ENCODE measurements at places on chromosomes 1 and 21. TPM values are rescaled to one million over a fixed set of nuclear protein-coding genes. Genes with fewer than 3 reads are reported as not detected.

The CRYAA gene
- total RNA-seq = not detected

The BPNT1 gene
- 25.1 TPM for total RNA-seq

The ZC3H12A gene
- 9.2 TPM for total RNA-seq

The DCDC2B gene
- not detected for total RNA-seq

The PRAMEF33 gene
- total RNA-seq = not detected

DNA sequence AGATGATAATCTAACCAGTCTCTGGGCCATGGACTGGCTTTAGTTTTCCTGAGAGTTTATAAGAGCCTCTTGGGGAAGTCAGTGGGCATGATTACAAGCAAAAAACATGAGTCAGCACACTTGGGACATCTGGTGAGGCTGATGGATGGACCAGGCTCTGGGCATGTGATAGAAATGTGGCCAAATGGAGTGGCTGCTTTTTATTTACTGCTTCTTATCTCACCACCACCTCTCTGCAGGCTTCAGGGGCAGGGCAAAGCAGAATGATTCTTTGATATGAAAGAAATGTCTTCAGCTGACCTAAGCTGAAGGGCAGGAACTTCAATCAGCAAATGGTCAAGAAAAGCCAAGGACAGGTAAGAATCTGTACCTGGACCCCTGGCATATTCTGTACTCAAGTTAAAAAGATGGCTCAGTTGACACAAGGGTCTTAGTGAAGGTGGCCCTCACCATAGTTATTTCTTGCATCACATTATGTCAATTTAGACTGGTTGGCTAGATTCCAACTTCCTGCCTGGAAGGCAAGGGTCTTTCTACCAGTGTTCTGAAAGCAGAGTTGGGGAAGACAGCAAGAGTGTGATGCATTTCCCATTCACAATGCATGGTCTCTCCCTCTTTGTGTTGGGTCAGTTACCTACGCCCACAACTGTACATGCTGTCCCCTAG, 162.8 kb downstream of the FASLG start:
- peaks cover 40% of the 10 kb centered on the region for H3K4me1 ChIP-seq
- DNase-seq = peak; percentile 65
- no peaks in the 10 kb centered on the region for H3K36me3 ChIP-seq
- no peaks in the 10 kb centered on the region for H3K27me3 ChIP-seq

- no peak for DNase-seq
- no peaks in the 10 kb centered on the region for H3K36me3 ChIP-seq
- H3K27ac ChIP-seq = no peak overlapping the region
- H3K27me3 ChIP-seq = peaks cover 65% of the 10 kb centered on the region
- H3K4me1 ChIP-seq = no peaks in the 10 kb centered on the region
Observed at GRCh38 chr1:160400646-160401486, 502 bp downstream of the VANGL2 start.

GRCh38 chr21:41600116-41600515, 92.2 kb upstream of the TMPRSS2 start:
- H3K27me3 ChIP-seq = peaks cover 6% of the 10 kb centered on the region
- no peaks in the 10 kb centered on the region for H3K36me3 ChIP-seq
- no peak for DNase-seq
- no peak overlapping the region for H3K27ac ChIP-seq
- no peak overlapping the region for H3K4me3 ChIP-seq
- H3K4me1 ChIP-seq = no peaks in the 10 kb centered on the region

DNA sequence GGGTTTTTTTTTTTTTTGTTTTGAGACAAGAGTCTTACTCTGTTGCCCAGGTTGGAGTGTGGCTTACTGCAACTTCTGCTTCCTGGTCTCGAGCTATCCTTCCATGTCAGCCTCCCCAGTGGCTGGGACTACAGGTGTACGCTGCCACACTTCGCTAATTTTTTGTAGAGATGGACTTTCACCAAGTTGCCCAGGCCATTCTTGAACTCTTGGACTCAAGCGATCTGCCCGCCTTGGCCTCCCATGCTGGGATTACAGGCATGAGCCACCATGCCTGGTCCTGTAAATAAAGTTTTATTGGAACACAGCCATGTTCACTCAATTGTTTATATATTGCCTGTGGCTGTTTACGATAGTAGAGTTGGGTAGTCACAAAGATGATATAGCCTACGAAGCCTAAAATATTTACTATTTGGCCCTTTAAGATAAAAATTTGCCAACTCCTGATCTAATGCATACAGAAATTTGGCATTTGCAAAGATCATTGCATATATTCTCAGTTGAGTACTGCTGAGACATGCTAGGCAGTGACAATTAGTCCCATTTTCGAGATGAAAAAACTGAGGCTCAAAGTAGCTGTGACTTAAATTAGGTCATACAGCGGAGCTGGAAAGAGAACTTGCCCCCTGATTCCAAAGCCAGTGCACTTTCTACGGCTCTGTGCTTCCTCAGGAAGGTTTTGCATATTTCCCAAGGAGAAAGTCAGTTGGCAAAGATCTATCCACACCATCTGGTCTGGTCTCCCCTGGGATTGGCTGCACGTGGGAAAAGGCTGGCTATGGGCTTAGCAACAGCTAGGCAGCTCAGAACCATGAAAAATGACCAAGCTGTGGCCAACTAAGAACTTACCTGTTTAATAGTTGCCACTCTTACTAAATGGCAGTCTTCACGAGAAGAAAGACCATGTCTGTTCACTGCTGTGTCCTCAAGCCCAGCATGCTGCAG, 19.4 kb downstream of the MECR start:
- DNase-seq = peak; percentile 19
- no peak overlapping the region for H3K27ac ChIP-seq
- H3K36me3 ChIP-seq = peaks cover 11% of the 10 kb centered on the region

DNA sequence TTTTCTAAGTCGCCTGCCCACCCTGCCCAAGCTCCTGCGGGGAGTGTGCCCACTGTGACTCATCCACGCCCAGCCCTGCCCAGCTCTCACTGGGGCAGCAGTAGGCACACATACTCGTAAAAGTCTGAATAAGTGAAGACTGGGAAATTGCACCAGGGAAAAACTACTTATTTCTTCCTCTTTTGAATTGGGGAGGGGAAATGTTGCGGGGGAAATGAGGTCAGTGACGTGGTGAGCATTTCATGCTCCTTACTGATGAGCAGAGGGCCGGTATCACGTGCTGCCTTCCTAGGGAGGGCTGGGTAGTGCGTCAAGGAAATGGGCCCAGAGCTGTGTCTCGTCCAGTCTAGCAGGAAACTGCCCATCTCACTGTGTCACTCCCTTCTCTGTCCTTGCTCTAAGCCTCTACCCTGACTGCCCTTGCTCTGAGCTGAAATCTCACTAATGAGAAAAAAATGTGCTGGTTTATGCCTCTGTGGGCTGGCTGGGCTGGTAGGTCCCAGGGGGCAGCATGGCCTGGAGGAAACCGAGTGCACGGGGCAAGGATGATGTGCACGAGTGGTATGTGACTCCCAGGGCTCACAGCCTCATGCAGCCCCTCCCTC, 13.5 kb upstream of the TNFRSF1B start:
- H3K36me3 ChIP-seq = no peaks in the 10 kb centered on the region
- no peaks in the 10 kb centered on the region for H3K27me3 ChIP-seq
- peak overlapping the region; percentile 77 for H3K27ac ChIP-seq
- H3K4me1 ChIP-seq = peaks cover 15% of the 10 kb centered on the region

- H3K27ac ChIP-seq = no peak overlapping the region
- H3K4me1 ChIP-seq = no peaks in the 10 kb centered on the region
- DNase-seq = no peak
- H3K27me3 ChIP-seq = no peaks in the 10 kb centered on the region
- H3K36me3 ChIP-seq = no peaks in the 10 kb centered on the region
Observed at GRCh38 chr21:31176725-31177124, 138.4 kb upstream of the KRTAP19-8 start.

- no peaks in the 10 kb centered on the region for H3K27me3 ChIP-seq
- no peak overlapping the region for H3K27ac ChIP-seq
- no peak for DNase-seq
- peaks cover 23% of the 10 kb centered on the region for H3K4me1 ChIP-seq
Observed at GRCh38 chr1:88700425-88701013, 16.4 kb downstream of the PKN2 start.

DNA sequence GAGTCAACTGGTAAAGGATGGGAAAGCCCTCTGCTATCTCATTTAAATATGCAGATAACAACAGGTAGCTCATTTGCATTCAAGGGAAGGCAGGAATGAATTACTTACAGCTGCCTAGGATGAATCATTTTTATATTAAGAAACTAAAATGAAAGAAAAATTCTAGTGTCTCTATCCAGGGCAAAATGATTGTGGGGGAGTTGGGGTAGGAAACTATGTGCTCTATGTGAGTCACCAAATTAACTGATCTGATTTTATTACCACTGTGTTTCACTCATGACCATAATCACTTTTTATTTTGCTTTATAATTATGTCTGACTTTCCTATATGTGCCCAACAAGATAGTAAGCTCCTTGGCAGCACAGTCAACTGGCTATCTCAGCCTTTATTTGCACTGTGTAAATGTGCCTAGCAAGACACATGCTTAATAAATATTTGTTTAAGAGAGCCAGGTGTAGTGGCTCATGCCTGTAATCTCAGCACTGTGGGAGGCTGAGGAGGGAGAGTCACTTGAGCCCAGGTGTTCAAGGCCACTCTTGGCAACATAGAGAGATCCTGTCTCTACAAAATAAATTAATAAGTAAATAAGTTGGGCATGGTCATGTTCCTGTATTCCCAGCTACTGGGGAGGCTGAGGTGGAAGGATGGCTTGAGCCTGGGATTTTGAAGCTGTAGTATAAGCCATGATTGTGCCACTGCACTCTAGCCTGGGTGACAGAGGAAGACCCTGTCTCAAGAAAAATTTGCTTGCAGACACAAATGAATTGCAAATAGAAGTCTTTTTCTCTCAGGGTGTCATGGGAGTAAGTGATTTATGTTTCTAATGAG, 84.1 kb downstream of the SPAG17 start:
- peak; percentile 73 for DNase-seq
- H3K4me1 ChIP-seq = peaks cover 41% of the 10 kb centered on the region
- H3K4me3 ChIP-seq = 0 out of 2 replicates have a peak overlapping the region, but pooled peaks have one; percentile 13
- peak overlapping the region; percentile 83 for H3K27ac ChIP-seq

DNA sequence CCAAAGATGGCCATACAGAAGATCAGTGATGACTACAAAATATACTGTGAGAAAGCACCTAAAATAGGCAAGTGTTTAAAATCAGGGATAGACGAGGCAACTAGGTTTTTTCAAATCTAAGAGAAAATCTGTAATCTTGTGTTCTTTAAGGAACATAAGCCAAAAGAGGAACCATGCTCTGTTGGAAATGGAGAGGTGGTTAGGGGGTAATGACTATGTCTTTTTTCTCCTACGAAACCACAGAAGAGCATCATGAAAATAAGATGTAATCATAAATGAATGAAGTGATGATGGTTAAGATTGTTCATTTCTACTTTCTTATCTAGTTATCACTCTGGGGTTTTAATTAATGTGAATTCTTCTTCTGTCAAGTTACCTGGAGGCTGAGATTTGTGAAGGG, 43.1 kb downstream of the RGSL1 start:
- H3K4me3 ChIP-seq = no peak overlapping the region
- DNase-seq = no peak
- no peaks in the 10 kb centered on the region for H3K36me3 ChIP-seq
- no peak overlapping the region for H3K27ac ChIP-seq
- H3K4me1 ChIP-seq = no peaks in the 10 kb centered on the region
- no peaks in the 10 kb centered on the region for H3K27me3 ChIP-seq

- H3K27me3 ChIP-seq = no peaks in the 10 kb centered on the region
- H3K4me1 ChIP-seq = peaks cover 28% of the 10 kb centered on the region
- no peak overlapping the region for H3K4me3 ChIP-seq
- H3K27ac ChIP-seq = peak overlapping the region; percentile 75
Observed at GRCh38 chr1:203153051-203153988, 22.3 kb downstream of the MYBPH start.

DNA sequence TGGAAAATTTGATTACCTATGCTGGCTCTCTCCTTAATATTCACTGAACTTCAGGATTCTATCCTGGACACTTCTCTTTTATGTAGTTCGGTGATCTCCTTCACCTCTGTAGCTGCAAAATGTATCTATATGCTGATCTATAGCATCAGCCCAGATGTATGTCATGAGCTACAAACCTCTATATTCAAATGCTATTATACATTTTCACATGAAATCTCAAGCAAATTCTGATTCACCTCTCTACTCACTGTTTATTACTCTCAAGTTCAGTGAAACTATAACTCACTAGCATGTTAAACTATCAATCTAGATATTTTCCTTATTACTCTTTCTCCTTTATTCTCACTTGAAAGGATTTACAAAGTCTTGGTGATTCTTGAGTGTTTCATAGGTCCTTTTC, 52.2 kb downstream of the PTPRC start:
- no peaks in the 10 kb centered on the region for H3K27me3 ChIP-seq
- no peaks in the 10 kb centered on the region for H3K36me3 ChIP-seq
- DNase-seq = no peak

DNA sequence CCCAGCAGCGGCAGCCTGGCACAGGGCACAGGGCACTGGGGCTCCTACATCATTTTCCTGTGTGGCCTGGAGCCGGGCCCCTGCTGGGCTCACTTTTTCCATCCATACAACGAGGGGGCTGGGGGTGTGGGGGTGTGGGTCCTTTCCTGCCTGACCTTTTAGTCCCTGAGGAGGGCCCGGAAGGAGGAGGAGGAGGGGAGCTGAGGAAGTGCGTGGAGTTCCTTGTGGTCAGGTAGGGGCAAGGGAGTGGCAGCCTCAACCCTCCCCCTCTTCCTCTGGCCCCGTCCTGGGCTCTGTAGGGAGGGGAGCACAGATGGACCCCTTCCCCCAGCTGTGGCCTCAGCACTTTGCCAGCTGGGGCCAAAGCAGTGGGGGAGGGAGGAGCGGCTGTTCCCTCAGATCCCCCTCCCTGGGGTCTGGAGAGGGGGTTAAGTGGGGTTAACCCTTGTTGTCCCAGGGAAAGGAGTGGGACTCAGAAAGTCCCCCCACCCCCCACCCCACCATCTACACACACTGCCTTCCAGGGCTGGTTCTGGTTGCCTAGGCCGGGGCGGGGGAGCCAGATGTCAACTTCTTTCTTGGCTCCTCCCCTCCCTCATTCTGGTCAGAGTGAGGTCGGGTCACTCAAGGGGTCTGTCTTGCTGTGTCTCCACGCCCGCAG, 5.7 kb downstream of the NTRK1 start:
- no peaks in the 10 kb centered on the region for H3K36me3 ChIP-seq
- H3K27me3 ChIP-seq = peaks cover 8% of the 10 kb centered on the region
- H3K4me3 ChIP-seq = no peak overlapping the region
- no peak for DNase-seq

- no peaks in the 10 kb centered on the region for H3K4me1 ChIP-seq
- no peak for DNase-seq
- no peaks in the 10 kb centered on the region for H3K36me3 ChIP-seq
Observed at GRCh38 chr1:78651241-78651640, 1.6 kb downstream of the IFI44 start.

GRCh38 chr1:7346600-7347570, 424.2 kb upstream of the VAMP3 start:
- no peaks in the 10 kb centered on the region for H3K36me3 ChIP-seq
- no peaks in the 10 kb centered on the region for H3K27me3 ChIP-seq
- no peak for DNase-seq
- H3K27ac ChIP-seq = no peak overlapping the region
- H3K4me1 ChIP-seq = no peaks in the 10 kb centered on the region
